Right kidney (tissue), 9 donors: ENCODE measurements at places on chromosomes 12 and 14.

DNA sequence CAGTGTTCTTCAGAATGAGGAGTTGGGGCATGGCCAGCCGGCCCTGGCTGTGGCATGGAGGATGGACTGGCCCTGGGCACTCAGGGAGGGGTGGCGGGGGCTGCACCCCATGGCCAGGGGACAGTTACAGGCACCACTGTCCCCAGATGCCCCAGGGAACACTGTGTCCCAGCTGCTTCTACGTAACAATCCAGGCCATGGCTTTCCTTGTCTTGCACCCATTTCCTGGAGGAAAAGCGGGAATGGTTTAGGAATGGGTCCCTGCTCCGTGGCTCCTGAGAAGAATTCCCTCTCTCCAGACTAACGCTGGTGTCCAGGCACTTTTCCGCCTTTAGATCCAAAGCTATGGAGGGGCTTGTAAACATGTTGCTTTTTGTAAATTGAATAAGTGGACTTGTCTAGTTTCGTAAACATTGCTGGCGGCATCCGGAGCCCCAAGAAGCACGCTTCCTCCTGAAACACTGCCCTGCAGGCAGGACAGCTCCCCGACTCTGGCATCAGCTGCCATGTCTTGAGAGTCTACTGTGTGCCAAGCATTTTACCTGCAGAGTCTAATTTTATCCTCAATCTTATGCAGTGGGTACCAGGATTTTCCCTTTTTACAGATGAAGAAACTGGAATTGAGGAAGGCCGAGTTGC, 238.3 kb downstream of the SLC41A2 start:
- no peak for DNase-seq

GRCh38 chr12:16437281-16437816, 89.9 kb downstream of the MGST1 start:
- no peak for DNase-seq

DNA sequence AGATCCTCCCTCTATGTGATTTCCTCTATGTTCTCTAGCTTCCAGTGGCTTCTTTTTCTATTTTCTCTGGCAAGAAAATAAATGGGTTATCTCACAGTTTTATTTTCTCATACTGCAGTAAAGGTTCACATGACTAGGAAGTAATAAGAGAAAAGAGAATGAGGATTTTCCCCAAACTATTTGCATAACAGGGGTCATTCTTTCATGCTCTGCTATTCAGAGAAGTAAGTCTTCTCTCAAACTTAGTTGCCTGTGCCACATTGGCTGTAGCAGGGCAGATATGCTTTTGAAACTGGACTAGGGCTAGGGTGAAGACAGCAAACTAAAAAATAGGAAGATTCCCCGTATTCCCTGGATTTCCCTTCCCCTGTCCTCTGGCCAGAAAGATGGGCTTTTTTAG, 57.4 kb downstream of the ACSM4 start:
- no peak for DNase-seq

DNA sequence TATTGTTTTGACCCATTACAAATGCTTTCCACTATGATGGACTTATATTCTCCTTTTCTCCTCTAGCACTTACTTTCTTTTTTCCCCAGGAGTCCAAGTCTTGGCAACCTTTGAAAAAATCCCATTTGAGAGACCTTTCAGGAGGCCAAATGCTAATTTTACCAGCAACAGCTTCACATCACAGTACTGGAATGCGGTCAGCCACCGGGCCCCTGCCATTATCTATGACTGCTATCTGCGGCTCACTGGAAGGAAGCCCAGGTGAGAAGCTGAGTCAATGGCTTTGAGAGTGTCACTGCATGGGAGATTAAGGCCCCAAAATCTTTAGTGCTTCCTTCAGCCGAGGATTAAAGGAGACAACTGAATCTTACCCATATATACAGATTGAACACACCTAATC, 64.2 kb downstream of the ERGIC2 start:
- no peak for DNase-seq

- DNase-seq: peak; percentile 58
Measured at GRCh38 chr12:113130457-113131135, 5.0 kb downstream of the RASAL1 start.

GRCh38 chr12:108119126-108119973, 9.7 kb upstream of the WSCD2 start:
- DNase-seq: no peak

GRCh38 chr12:99544457-99544856, 103.1 kb upstream of the GARIN6 start:
- DNase-seq: no peak

- DNase-seq: no peak
Measured at GRCh38 chr14:81476816-81477215, 56.8 kb downstream of the SEL1L start.

- DNase-seq: peak; percentile 72
Measured at GRCh38 chr14:70188659-70189455, at the start of gene SLC8A3. Gene SLC8A3, minus strand, starts transcription at chr14:70188951. Its CDS starts 20,529 bp downstream, at chr14:70168422.

- DNase-seq: no peak
Measured at GRCh38 chr12:14638066-14638465, 58.3 kb downstream of the GUCY2C start.

DNA sequence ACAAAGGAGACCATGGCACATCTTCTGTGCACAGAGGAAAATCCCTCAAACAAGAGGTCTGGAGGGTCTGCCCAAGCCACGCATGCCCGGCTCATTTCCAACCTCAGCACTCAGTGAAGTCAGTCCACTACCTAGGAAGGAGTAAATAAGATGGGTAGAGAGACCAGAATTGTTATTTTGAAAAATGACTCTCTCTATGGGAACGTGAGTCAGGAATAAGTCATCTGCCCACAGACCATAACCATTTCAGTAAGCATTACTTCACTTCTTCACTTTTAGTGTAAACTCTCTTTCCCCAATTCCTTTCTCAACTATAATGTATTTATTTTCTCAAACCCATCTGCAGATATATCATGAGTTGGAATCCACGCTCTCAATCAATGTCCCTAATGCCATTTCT, 1039.9 kb upstream of the USP15 start:
- no peak for DNase-seq

DNA sequence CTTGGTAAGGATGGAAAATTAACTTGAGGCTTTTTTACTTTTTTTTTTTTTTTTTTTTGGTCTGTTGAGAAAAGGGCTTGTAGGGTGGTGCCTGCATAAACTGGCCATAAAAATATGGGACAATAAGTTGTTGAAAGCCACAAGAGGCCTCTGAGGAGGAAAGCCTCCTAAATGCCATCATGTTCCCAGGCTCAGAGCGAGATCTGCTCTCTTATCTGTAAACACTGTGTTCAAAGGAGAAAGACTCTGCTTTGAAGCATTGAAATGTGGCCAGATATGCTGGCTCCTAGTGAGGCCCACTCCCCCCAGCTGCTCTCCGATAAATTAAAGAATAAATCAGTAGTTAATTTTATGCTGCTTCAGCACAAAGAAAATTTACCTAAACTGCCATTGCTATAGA, 504.9 kb downstream of the DIO2 start:
- no peak for DNase-seq

DNA sequence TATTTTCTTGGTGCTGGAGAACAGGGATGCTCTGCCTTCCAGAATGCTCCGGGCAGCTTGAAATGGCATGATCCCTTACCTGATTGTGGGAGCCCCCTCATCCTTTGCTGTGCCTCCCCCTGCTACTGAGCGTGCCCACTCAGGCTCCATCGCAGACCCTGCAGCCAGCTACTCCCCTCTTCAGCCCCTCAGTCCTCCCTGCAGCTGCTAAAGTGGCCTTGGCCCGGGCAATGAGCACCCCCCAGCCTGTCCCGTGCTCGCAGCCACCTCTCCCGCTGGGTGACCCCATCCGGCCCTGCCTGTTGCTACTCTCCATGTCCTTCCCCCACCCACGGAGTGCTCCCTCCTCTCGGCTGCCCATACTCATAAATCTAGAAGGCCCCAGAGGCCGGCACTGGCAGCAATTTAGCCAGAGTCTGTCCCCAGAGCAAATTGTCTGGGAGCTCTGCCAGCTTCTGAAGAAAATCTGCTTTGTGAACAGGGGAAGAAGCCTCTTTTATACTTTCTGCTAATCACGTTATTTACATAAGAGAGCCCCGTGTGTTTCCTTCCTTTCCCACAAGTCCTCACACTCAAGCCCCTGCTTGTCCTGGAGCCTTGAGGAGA, 143.7 kb upstream of the FRMD6 start:
- DNase-seq: peak; percentile 49

DNA sequence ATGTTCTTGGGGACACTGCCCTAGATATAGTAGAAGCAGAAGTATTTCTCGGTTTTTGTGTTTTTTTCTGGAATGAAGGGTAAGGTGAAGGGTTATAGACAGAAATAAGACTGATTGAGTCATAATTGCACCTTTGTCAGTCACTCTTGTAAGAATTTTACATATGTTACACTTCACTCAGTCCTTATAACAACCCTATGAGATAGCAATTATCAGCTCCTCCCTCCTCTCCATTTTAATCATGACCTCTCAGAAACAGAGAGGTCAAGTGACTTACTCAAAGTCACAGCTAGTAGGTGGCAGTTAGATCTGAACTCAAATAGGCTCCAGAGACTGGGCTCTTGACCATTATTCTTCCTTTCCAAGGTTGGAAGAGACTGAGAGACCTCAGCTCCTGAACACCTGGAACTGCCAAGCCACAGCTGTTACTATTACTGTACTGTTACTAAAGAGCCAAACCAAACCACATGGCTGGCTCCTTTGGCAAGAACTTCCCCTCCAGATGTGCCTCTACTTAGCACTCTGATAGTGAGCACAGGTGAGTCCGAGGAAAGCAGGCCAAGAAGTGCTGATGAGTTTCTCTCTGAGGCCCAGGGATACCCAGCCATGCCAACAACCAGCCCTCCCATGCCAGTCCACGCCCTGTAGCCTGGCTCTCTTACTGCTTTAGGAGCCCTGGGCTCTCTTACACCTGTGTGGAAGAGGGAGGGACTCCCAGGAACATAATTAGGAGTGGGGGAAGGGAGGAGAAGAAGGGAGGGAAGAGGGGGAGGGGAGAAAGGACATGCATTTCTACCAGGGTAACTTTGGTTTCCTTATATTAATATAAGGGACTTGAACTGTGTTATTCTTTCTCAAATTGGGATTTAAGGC, 121.3 kb downstream of the CRADD start:
- no peak for DNase-seq

DNA sequence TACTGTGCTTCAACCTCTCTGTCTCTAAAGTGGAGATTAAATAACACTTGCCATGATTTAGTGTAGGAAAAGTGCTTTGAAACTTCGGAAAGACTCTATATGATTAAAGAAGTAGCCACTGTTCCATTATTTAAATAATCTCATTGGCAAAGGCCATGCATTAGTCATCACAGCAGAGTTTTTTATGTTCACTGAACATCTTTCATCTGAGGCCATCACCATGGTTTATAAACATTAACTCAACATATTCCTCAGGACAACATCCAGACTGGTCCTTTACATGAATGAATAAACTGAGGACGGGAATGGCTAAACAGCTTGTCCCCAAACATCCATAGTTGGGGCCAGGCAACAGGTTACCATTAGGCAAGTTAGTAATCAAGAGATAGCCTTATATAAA, 124.6 kb upstream of the FRMD6 start:
- DNase-seq: no peak

GRCh38 chr12:128570191-128571065, 253.3 kb downstream of the SLC15A4 start:
- no peak for DNase-seq

DNA sequence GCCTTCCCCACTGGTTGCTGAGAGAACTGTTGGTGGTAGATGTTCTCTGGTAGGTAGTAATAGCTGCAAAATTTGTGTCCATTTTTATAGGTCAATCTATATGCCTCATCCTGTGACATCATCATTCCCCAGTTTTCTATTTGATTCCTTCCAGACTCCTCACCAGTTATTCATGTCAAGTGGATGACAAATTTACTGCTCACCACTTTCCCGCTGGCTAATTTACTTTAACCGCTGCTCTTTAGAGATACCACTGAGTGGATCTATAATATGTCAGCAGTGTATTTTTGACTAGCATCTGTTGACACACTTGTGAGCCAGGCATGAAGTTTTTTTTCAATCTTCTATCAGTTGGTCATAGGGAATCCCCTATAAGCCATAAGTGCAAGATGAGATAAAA, 24.6 kb downstream of the GPR65 start:
- no peak for DNase-seq
